Astrocyte of the spinal cord (primary cell): ENCODE measurements at places on chromosomes 12 and 14.

- no peak for DNase-seq
These were observed 8.5 kb downstream of the CDCA4 start for GRCh38 chr14:105012171-105012985.

DNA sequence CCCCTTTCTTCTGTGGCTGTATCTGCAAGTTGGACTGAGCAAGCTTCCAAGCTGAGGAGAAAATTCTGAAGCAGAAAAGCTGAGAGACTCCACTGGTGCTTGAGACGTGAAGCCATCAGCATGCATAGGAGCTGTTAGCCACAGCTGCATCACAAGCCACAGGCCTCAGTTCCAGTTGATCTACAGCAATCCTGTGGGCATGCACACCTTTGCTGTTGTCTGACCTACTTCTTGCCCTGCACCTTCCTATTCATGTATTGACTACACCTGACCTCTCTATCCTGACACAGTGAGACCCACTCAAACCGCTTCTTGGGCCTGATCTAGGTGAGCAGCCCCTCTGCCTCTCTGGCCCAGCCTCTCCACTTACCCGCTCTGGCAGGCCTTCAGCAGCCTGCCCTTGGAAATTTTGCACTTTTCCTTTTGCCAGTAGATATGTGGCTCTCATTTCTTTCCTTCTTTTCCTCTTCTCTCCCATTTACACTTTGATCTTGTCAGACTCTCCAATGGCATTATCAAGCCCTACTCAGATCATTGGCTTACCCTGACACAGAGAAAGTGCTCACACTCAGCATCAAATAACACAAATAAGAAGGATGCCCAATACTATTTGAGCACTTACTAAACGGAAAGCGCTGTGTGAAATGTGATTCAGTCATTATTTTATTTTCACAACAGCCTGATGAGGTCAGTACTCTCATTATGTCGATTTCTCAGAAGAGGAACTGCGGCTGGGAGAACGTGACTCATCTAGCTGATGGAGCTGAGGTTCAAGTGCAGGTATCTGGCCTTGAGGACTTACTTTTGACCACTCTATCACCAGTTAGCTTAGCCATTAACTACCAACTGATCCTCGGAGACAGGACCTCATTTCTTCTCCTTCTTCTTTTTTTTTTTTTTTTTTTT lies 21.9 kb upstream of the PTGR2 start:
- DNase-seq, result peak; percentile 92

DNA sequence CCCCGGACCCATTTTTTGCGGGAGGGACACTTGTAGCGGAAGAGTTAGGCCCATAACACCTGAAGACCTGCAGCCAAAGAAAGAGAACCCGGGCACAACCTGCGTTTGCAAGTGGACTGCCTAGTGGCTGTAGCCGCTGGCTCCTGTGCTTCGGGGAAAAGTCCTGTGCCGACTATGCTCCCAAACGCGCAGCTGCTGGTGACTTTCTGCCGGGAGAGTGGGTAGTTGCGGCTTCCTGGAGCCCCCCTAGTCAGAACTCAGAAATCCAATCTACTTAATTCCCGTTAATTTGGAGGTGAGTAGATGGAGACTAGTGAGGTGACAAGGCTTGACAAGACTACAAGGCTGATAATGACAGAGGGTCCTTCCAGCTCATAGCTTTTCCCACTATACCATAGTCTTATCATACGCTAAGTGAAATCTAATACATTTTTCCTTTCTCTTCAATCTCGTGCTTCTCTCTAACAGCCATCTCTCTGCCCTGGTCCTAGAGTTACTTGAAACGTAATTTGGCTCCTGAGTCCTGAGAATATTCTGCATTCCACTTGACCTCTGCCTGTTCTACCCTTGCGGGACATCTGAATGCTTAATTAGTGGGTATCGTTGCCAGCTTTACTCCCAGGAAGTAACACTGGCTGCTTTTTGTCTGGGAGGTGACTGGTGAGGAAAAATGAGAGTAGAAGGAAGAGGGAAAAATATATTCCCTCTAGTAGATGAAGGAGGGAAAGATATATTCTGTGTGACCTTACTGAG lies 556 bp downstream of the MTHFD1 start:
- peak; percentile 37 for DNase-seq

- DNase-seq, result no peak
These were observed 5.1 kb downstream of the PIANP start for GRCh38 chr12:6695313-6696045.

DNA sequence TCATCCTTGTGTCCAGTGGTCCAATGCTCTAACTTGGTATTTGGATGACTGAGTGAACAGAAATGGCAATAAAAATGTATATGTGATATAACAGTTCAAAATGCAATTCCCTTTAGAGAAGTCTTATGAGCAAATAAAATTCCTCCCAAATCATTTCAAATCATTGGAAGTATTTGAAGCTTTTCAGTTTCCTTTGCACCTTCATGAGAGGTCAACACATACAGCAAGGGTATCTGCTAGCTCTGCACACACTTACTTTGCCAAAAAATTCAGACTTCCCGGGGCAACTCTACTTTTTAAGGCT lies 423.7 kb downstream of the ATP23 start:
- DNase-seq, result no peak

GRCh38 chr12:57103856-57104255 lies 7.3 kb downstream of the STAT6 start:
- DNase-seq, result no peak

DNA sequence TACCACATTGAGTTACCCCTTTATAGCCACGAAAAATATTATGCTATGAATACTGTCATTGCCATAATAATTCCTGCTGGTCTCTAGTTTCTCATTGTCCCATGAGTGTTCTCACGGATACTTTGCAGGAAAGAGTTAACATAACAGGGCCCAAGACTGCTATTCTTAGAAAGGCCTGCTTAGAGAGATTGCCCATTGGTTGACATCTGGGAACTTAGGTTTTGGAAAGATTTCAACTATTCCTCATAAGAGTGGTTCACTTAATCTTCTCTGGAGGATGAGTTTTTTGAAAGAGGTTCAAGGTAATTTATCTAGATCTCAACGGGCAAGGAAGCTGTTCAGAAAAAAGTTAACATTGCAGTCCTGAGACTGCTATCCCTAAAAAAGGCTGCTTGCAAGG lies 18.4 kb upstream of the PRPF39 start:
- no peak for DNase-seq

GRCh38 chr12:121424624-121424975 lies 24.7 kb downstream of the RNF34 start:
- DNase-seq, result no peak

- DNase-seq, result no peak
These were observed 337.3 kb downstream of the CACNA1C start for GRCh38 chr12:2390133-2390532.

DNA sequence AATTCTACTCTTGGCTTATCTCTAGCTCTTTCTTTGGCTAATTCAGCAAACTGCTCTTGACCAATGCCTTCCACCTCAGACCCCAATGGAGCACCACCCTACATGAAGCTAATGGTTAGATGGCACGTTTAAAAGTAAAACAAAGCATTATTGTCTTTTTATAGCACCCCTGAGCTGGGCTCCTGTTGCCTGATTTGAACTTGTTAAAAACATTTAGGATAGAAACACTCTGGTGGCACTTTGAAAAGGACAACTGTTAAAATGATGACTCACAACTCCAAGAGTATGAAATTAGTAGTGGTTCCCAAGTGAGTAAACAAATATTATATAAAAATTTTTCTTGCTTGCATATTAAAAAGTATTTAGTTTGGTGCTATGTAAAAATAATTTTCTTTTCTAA lies 299.6 kb upstream of the DCN start:
- no peak for DNase-seq

DNA sequence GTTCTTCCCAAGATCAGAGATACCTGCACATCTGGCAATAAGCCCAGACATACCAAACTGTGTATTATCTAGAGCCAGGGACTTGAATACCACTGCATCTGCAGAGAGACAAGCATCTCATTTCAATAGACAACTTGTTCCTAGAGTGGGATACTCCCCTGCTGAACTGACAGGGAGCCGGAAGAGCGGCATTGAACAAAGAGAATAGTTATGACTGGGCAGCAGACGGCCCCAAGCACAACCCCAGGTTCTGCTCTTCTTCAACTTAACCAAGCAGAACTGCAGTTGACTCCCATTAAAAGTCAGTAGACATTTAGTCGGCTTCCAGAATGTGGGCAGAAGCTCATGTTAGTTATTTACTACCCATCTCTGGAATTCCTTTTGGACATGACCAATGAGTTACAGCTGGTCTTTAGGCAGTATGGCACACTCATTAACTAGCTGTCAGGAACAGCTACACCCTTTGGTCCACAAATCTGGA lies 112.9 kb downstream of the HMGA2 start:
- peak; percentile 52 for DNase-seq

DNA sequence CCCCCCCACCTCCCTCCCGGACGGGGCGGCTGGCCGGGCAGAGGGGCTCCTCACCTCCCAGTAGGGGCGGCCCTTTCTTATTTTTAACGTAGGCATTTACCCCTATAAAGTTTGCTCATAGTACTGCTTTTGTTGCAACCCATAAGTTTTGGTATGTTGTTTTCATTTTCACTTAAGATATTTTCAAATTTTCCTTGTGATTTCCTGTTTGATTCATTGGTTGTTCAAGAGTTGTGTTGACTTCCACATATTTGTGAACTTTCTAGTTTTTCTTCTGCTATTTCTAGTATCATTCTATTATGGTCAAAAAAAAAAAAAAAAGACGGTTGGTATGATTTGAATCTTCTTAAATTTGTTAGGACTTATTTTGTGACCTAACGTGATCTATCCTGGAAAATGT lies 6.5 kb downstream of the NOXRED1 start:
- no peak for DNase-seq

DNA sequence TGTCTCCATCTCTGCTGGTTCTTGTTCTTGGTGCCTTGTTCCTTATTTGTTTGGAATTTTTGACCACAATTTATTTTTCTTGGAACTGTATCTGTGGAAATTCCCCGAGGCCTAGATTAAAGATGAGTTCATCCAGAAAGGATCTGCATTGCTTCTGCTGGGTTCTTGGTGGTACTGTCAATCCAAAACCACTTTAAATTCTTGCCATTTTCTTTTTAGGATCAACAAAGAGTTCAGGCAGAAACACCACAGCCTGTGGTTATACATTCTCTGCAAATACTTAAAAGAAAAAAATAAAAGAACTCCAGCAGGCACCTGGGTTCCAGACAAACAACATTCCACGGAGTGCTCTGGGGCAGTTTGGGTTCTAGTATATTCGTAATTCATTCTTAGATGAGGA lies 6.0 kb upstream of the VAMP1 start:
- peak; percentile 74 for DNase-seq

DNA sequence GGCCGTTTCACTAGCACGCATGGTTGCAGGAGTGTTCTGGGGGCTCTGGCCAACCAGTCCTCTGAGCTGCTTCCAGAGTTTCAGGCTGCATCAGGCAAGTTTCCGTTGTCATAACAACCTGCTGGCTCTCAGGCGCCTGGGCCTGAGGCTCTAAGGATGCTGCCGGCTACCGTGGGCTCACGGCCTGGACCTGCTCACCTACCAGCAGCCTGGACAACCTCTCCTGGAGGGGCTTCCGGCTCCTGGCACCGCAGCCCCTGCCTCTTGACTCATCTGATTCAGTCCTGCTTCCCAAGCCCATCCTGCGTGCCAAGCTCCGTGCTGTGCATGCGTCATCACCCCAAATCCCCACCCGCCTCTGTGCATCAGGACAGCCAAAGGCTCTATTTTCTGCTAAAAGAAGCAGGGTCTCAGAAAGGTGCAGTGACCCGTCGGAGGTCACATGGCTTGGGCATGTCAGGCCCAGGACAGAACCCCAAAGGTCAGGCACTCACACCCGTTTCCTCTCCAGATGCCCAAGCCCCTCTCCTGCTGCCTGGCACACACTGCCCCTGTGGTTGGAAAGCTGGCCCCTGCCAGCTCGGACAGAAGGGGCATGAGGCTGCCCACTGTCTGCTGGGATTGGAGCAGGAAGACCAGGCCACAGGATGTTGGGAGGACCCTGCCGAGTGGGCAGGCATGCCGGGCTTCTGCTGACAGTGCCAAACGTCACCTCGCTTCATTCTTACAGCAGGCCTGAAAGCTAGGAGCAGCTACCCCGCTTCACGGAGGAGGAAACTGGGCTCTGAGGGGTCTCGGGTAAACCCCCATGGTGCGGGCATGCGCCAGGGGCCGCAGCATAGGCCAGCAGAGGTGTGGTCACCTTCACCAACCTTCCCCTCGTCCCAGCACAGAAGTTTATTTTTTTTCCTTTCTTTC lies 5.7 kb downstream of the BEGAIN start:
- DNase-seq, result no peak

GRCh38 chr12:132318135-132318534 lies 11.3 kb downstream of the GALNT9 start:
- DNase-seq, result no peak

DNA sequence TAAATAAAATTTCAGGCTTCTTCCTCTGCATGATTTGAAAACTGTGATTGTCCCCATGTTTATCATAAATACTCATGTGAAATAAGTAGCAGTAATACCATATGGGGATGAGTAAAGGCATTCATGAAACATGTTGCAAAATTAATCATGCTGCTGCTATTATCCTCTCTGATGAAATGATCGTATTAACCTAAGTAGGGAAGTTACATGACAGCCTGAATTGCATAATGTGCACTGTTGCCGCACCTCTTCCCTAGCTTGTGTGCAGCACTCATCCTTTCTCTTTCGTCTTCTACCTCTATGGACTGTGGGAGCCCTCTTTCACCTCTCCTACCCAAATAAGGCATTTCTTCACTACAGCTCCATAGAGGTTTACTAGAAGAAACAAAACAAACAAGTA lies 367.6 kb downstream of the SOX5 start:
- no peak for DNase-seq

DNA sequence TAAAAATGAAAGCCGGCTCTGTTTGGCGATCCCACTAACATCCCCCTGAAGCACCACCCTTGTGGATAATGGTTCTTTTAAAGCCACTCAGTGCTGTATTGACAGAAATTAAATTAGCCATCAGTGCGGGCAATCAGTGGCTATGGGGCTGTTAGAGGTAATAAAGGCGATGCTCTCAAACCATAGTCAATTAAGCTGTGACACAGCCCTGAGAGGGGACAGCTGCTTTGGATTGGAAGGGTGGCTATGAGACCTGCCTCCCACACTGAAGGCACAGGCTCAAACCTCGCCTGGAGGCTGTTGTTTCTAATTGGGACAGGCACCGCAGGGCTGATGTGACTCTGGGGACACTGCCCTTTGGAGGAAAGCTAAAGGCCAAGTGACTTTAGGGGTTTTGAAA lies 562.2 kb downstream of the VRK1 start:
- DNase-seq, result no peak

DNA sequence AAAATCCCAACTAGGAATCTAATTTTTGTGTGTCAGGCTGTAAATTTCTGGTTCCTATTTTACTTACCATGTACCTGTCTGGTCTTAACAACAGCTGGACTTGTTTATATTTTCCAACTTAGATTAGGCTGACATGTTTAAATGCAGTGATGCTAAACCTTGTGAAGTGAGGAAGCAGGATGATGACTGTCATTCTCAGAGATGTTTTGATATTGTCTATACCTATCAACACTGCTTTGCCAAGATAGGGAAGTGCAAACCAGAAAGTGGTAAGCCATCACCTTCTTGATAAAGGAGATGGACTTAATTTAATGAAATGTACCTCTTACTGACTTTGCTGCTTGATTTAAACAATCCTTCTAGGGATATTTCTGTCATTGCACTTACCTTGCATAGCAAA lies 2.1 kb downstream of the BICD1 start:
- DNase-seq, result no peak
